AML-193 (cell line): ENCODE measurements at places on chromosomes 7 and 10.

DNA sequence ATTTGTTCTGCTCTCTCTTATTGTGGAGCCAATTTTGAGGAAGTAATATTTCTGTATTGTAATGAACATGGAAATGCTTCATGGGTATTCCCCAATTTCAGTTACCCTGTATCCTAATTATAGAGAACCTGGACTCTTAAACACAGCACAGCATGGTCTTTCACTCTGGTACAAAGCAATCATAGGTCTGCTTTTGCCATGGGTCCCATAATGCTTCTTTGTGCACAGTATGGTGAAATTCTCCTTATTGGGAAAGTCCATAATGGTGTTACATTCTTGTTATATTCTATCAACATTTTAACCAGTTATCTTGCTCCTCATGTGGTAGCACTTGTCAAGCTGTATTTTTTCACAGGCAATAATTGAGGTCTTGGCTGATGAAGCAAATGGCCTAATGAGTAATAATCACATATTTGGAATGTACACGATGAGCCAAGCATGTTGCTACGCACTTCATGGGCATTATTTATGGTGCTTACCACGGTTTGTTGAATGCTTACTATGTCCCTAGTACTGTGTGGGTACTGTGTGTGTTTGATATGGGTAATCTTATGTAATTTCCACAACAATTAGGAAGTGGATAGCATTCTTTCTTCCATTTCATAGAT, 42.9 kb downstream of the PRKG1 start:
- DNase-seq: no peak

- DNase-seq: no peak
Observed at GRCh38 chr7:135731-136645, 56.4 kb upstream of the FAM20C start.

GRCh38 chr10:112442063-112442462, 4.7 kb downstream of the ZDHHC6 start:
- DNase-seq: no peak

DNA sequence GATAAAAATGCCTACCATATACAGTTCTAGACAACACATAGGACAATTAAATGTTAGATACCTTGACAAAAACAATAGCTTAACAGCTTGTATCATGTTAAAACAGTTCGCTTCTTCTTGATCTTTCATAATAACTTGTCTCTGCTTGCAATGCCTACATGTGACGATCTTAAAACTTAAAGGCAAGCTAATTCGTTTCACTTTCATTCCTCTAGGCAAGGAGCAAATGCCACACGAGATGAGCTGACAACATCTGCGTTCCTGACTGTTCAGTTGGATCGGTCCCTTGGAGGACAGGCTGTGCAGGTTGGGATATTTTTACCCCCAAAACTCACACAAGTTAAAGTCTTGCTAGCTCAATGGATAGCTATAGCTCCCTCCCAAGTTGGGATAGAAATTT, 51.6 kb upstream of the ARL4A start:
- DNase-seq: no peak

GRCh38 chr7:149733924-149734790, 39.2 kb downstream of the ZNF467 start:
- DNase-seq: no peak

DNA sequence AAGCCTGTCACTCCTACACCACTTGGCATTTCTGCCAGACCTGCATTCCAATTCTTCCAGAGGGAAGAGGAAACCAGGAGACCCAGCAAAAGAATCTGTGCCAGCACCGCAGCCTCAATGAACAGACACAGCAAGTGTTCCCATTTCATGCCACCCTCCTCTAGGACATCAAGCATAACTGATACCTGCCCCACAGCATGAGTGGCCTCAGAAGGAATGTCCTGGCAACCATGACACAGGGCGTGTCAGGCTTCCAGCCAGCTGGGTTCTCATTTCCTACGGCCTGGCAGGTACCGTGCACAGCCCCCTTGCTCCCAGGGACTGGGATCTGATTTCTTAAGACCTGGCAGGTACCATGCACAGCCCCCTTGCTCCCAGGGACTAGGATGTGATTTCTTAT, 7.8 kb downstream of the MAD1L1 start:
- DNase-seq: no peak

DNA sequence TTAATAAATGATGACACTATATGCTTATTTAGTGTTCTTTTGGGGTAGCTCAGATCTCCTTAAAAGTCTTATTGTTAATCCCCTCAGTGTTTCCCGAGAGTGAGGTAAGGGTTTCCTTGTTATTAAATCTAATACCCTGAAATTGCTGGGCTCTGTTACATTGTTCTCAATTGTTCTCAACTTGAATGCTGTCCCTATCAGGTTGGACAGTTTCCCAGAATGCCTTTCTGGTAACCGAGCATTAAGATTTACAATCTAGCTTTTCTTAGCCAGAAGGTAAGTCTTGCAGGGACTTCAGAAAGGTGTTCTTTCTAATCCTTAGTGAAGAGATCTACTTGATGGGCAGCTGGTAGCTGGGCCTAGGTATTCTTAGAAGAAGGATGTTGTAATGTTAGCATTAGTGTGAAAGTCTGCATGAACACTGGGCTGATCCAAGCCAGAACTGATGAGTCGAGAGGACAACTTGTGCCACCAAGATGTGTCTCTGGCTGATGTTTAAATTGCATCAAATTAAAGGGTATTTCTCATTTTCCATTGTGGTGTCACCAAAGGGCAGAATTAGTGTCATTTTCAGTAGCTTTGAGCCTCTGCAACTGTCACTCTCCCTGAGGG, 89.9 kb downstream of the SND1 start:
- DNase-seq: no peak

- DNase-seq: no peak
Observed at GRCh38 chr7:29619111-29619510, 55.5 kb downstream of the PRR15 start.

- DNase-seq: no peak
Observed at GRCh38 chr7:2894118-2894940, 50.2 kb upstream of the GNA12 start.

- DNase-seq: no peak
Observed at GRCh38 chr10:26790221-26790995, 70.3 kb downstream of the ABI1 start.

DNA sequence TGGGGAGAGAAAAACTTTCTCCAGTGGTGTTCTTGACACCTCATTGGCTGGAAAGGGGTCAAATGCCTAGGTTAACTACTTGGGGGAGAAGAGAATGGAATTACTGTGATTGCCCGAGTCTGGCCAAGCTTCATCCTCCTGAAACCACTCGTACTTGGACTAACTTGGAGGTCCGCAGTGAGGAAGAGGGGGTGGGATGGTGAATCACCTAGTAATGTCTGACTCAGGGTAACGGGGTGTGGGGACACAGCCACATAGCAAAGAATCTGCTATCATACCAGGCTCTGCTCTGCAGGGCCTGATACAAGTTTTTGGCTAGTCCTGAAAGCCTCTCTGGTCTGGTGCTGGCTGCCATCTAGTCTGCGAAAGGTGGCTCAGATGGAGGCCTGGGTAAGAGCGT, 190.9 kb downstream of the RPS24 start:
- DNase-seq: no peak

DNA sequence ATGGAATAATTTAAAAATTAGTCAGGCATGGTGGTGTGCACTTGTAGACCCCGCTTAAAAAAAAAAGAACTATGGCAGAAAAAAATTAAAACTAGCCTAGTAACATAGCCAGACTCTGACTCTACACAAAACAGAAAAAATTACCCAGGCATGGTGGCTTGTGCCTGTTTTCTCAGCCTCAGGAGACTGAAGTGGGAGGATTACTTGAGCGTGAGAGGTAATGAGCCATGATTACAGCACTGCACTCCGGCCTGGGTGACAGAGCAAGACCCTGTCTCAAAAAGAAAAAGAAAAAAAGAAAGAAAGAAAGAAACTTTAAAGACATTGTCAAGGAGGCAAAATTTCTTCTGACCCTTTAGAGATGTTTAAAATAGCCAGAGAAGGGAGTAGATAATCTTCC, 109.0 kb upstream of the TMEM106B start:
- no peak for DNase-seq

DNA sequence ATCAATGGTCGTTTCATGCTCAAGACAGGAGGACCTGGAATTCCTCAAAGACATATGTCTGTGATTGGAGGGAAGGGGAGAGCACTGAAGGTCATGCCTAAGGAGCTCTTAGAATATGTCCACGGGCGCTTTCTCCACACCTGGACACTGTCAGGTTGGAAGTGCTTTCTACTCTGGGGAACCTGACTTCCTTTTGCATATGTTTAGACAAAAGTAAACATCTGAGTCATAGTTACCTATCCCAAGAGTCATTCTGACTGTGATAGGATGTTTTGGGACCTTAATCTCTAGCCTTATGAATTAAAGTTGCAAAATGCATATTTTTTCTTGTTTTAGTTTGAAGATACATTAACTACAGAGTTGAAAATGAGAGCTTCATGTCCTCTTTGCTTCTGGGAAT, 251.7 kb downstream of the KLF6 start:
- DNase-seq: no peak

DNA sequence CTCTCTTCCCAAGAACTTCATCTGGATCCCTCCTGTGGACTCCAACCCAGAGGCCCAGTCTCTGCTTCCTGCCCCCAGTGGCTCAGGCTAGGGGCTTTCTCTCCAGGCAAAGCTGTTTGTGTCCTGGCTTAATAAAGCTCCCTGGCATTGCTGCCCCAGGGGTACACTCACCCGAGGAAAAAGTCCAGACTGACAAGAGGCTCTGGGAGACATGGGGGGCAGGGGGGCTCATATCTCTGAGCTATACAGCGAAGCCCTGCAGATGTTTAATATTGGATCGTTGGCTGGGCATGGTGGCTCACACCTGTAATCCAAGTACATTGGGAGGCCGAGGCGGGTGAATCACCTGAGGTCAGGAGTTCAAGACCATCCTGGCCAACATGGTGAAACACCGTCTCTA, 10.7 kb upstream of the COMTD1 start:
- no peak for DNase-seq

DNA sequence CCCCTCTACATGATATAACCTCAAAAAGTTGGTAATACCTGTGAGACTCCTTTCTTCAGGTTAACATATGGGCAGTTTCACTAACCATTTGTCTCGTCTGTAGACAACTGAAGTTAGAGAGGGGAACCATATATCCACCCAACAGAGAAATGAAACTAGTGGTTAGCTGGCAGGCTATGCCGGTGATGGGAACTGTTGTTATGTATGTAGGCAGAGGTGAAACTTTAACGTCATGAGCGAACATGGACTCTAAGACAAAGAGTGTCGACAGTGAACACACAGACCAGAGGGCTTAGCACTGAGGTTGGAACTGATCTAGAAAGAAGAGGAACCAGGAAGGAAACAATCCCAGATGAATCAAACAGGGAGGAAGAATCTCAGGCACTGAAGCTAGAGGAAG, 112.4 kb downstream of the ELMO1 start:
- DNase-seq: no peak

DNA sequence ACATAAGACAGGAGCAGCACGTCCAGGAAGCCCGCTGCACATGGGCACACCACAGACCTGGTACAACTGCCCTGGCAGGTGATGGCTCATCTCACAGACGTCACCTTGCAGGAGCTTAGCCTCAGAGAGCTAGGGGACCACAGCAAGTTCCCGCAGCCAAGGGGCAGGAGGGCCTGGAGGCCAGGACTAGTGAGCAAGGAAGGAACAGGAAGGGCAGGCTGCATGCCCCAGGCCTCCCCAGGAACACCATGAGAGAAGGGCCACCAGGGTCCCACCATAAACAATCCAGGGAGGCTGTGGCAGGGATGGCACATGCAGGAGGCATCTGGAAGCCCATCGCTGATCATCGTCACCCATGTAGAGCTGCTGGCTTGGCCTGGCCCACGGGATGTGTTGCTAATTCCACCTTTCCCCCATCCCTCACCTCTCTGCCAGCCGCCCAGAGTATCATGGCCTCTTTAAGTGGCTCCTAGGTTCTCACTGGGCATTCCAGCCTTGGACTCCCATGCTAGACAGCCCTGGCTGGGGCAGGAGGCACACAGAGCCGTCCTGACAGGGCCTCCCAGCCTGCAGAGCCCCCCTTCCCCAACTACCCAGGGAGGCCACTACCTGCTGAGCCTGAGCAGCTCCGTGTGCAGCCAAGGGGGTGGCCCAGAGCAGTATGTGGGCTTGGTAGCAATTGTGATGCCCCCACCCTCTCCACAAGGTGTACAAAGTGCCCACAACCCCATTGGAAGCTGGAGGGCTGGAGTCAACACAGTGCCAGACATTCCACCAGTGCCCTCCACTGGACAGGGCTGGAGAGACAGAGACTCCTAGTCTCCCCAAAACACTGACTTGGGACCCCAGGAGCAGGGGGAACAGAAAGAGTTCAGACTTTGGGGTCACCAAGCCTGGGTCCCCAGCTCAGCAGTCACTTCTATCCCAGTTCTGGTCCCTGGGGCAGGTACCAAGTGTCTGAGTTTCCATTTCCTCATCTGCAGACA, 35.5 kb downstream of the GRID1 start:
- no peak for DNase-seq

DNA sequence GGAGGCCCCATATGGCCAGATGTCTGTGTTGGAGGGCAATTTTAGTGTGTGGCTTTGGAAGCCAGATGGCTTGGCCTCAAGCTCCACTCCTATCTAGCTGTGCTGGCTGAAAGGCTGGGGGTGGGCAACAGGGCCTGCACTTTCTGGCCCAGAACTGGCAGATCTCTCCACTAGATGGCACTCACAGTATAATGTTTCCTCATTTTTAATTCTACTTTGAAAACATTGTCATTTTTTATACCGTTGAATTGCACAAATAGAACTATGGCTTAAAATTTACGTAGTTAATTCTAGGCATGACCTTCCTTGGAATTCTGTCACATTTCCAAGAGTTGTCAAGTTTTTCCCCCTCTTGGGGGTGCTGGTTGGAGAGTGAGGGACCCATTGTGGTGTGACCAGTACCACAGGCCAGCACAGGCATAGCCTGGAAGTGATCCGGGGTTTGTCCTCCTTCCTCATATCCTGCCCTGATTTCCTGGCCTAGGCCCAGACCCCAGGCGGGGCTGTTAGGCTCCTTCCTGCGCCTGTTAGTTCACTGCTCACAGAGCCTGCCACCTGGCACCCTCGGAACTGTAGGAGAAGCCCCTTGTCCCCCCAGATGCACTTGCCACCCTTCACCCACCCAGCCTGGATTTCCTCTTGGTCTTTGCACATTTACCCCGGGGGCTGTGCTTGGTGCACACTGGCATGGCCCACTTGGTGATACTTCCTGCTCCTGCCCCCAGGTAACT, 52.8 kb downstream of the ARHGAP22 start:
- peak; percentile 72 for DNase-seq

DNA sequence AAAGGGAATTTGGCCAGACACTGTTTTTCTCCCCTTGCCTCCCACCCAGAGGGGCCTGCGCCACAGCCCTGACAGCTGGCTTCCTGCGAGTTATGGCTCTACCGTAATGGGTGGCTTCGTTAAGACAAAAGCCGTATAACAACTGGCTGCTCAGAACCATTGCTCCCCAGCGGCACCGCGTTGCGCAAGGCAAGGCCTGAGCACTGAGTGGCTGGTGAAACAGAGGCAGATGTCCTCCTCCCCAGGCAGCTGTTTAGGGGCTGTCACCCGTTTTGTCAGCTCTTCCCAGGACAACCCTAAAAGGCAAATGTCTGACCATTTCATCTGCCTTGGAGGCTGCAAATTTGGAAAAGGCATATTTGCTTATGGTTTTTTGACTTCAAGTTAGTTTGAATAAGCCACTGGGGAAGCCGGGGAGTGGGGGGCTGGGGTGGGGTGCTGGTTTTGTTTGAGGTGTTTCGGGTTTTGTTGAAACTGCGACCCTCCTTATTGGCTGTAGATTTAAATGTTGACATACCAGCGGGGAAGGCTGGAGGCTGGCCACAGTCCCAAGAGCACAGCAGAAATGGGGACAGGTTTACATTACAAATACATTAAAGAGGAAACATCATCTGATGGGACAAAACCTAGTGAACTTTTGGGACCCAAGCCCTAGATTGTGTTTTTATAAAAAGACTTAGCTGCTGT, 681 bp upstream of the SPOCK2 start:
- DNase-seq: no peak
